ENCODE measurements at places on chromosomes 3 and 15.
A peak's percentile ranks its signal among the peaks of the same experiment; 100 is the strongest.

- DNase-seq, result no peak
Measured at GRCh38 chr3:185732782-185733181, 92.1 kb downstream of the IGF2BP2 start.

DNA sequence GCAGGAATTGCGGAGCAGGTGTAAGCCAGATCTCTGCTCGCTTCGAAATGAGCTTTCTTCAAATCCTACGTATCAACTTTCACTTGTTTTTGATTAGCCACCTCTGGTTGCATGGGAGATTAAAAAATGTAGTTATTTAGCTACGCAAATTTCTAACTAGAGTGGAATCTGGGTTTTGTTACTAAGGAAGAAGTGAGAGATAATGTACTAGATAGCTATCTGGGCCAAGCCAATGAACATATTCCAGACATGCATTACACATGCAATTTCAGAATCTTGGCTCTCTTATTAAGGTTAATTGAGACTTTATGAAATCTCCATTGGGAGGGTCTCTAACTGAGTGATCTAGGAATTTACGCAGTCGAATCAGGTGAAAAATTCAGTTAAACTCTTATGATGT, 765.7 kb downstream of the DIPK2A start:
- no peak for DNase-seq

DNA sequence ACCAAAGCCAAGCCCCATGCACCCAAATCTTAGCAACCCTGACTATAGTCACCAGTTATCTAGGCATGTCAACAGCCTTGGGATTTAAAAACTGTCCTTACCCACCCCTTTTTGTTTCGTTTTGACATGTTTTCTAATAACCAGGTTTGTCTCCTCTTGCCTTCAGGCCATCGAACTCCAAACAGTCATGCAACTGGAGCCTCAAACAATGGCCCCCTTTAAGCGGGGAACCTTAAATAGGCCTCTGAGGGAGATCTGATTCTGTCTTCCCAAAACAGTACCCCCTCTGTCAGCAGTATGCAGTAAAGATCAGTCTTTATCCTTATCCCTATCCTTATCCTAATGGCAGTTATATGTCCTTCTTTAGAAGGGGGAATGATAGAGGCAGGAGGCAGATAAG, 105.7 kb downstream of the DPH6 start:
- DNase-seq, result no peak

DNA sequence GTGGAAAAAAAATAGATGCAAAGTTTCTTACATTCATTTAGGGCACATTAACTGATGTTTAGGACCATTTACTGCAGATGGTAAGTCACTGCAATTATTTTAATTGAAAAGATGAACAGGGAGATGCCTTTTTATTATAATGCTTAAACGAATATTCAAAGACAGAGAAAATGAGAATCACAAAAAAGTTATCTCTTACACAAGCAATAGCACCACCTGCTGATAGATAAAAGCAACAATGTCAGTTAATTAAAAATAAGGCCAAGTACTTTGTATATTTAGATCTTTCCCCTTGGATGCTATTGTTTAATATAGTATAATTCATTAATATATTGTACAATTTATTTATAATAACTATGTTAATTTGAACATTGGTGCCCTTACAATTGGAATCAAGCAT, 55.9 kb downstream of the IFT80 start:
- no peak for DNase-seq

DNA sequence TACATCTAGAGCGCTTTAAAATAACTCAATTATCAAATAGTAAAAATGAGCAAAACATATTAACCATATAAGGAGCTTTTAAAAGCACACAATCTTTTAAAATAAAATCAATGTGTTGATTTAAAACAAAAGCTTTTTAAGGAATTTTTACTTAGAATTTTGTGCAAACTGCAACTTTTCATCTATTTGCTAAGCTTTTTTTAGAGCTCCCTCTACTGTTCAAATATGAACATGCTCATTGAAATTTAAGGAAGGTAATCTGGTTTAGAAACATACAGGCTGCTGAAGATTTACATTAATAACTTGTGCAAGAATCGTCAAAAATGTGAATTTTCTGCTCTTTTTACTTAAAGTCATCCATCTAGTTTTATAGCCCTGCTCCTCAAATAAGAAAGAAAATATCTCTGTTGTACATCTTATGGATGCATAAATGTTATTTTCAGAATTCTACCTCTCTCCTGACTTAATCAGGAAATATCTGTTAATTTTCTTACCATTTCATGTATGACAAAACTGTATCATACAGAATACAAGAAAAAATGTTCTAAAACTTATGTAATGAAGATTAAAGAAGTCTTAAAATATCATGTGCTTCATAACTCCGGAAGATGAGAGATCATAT, 469.4 kb upstream of the ROBO2 start:
- no peak for DNase-seq

- DNase-seq, result no peak
Measured at GRCh38 chr3:177835917-177836316, 638.6 kb upstream of the TBL1XR1 start.

- no peak for DNase-seq
Measured at GRCh38 chr15:39979606-39980005, 45.7 kb downstream of the EIF2AK4 start.

DNA sequence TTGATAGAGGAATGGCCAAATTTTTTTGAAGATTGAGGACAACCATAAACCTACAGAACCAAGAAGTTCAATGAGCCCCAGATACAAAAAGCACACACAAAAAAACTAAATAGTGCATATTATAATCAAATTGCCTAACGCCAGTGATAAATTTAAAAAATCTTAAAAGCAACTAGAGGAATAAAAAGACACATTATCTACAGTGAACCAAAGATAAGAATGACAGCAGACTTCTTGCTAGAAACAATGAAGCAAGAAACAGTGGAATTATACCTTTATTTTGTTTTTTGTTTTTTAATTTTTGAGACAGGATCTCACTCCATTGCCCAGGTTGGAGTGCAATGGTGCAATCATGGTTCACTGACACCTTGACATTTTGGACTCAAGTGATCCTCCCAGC, 9.9 kb upstream of the SAMD7 start:
- no peak for DNase-seq

- peak; percentile 40 for DNase-seq
Measured at GRCh38 chr3:53820756-53821580, 25.3 kb downstream of the CHDH start.

DNA sequence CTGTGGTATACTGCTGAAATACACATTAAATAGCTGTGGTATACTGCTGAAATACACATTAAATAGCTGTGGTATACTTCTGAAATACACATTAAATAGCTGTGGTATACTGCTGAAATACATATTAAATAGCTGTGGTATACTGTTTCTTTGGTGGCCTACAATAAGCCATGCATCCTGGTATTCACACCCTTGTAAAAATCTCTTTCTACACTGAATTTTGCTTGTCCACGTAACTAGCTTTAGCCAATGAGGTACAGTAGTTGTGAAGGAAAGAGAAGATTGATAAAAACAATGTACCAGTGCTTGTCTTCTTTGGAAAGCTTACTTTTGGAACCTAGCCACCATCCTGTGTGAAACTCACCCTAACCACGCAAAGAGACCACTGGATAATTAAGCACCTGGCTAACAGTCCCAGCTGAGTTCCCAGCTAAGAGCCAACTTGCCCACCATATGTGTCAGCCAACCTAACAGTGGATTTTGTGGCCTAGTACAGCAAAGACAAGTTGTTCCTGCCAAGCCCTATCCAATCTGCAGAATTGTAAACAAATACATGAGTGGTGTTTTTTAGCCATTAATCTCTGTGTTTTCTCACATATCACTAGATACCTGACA, 103.4 kb upstream of the MELTF start:
- DNase-seq, result no peak

- DNase-seq, result no peak
Measured at GRCh38 chr3:119534296-119534695, 25.1 kb downstream of the CD80 start.

- no peak for DNase-seq
Measured at GRCh38 chr3:51955175-51955892, at the start of gene GPR62. GPR62 (plus strand) TSS chr3:51955381; CDS start chr3:51955653, 272 bp downstream.

- peak; percentile 82 for DNase-seq
Measured at GRCh38 chr15:50146632-50147031, 27.6 kb upstream of the ATP8B4 start.

DNA sequence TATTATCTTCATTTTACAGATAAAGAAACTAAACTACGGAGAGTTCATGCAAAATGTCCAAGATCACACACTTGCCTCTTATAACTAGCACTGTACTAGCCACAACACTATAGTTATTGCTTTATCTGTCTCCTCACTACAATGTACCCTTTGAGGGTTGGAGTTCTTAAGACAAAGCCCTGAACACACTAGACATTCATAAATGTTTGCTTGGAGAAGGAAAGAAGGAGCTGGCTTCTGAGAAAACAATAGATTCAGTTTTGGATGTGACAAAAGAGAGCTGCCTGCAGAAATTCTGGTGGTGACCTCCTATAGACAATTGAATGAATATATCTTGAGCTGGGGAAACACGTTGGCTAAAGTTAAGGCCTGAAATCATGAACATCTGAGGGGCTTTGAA, 169.9 kb upstream of the ARHGEF26 start:
- no peak for DNase-seq

DNA sequence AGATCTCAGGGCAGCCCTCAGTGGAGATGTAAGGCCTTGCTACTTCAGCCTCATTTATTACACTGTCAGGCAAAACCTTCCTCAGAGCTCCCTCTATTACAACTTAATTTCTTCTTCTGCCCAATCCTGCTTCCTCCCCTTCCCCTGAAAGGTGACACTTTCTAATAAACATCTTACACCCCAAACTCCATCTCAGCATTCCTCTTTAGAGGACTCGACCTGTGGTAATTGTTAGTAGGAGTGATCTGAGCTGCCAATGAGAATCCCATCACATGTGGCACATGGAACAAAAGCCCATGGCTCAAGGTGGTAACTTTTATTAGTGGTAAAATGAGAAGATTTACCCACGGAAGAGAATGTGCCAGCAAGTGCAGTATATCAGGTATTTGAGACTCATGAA, 29.8 kb downstream of the DTWD1 start:
- DNase-seq, result no peak

GRCh38 chr3:102827386-102827785, 392.6 kb downstream of the ZPLD1 start:
- DNase-seq, result no peak

DNA sequence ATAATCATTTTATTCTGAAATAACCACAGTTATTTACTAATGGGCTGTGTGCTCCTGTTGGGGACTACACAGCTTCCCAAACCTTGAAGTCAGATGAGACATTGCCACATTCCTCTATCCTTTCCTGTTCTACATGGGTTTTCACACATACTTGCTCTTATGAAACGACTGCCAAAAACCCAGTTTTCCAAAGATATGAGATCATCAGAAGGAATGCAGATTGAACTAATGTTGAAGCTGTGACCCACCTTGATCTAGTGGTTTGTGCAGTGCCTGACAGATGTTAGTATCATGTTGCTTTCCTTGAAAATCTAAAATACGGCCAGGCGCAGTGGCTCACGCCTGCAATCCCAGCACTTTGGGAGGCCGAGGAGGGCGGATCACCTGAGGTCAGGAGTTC, 144.6 kb downstream of the VGLL4 start:
- no peak for DNase-seq

- DNase-seq, result peak; percentile 85
Measured at GRCh38 chr3:165206454-165207266, 10.5 kb upstream of the SLITRK3 start.

GRCh38 chr15:60251300-60252070, 146.3 kb downstream of the ANXA2 start:
- no peak for DNase-seq

DNA sequence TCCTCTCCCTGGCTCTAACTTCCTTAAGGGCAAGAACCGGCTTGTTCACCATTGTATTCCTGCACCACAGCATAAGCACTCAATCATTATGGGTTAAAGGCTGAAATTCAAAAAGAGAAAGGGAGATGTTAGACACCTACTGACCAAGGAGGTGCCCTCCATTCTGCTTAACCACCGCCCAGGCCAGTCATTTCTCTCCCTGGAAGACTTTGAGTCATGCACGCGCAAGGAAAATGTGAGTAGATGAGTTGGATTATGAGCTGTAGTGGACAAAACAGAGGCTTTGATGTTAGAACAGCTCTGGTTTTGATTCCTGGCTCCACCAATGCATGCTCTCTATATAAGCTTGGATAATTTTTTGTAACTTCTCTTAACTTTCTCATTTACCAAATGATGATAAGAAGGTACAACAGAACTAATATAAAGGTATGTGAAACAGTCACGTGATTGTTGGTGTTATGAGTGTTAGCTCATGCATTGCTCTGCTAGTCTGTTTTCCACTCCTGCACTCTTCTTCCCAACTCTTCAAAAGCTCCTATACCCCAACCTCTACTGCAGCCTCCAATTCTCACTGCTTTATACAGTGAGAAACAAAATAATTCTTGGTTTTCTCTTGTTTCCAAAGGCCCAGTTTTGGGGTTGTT, 148.4 kb upstream of the ATP11B start:
- no peak for DNase-seq

DNA sequence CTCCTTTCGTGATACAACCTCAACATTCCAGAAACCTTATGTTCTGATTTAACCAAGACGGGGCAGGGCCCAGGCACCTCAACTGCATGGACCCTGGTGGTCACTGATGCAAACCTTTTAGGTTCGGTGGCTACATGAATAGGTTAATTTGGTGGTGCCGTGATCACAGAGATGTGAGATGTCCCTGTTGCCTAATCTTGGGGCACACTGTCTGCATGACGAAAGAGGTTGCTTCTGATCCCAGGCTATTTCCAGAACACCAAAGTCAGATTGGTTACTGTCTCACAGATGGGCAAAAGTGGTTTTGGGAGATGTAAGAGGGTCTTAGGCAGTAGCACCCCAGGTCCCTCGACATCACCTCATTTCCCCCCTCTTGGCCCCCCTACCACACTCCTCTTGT, 4.0 kb upstream of the CCR1 start:
- DNase-seq, result no peak

- DNase-seq, result no peak
Measured at GRCh38 chr3:86963611-86964010, 27.3 kb downstream of the VGLL3 start.

- no peak for DNase-seq
Measured at GRCh38 chr3:41163421-41163820, 35.9 kb upstream of the CTNNB1 start.
